ENCODE measurements at places on chromosomes 7 and 10.

DNA sequence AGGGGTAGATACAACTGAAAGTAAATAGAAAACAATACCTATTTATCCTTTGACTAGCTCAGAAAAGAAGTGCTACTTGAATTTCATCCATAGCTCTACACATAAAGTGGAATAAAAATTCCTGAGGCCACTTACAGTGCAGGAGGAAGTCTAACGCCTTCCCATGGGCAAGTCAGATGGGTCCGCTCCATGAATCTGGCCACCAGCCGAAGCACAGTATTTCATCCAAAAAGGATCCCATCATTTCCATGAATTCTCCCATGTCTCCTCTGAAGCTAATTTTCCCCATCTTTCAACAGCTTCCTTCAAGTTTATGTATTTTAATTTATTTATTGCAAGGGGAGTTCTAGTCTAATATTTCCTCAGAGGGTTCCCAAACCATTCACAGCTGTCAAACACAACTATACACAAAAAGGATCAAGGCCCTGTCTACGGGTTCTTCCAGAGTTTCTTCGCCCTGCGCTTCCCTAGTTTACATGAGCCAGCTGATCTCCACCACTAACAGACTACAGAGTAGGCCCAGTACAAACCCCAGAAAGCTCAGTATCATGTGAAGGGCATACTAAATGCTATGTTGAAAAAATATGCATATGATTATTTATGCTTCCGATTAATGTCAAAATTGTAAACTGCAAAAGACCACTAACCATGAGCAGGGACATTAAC, 184.7 kb downstream of the DOCK4 start:
- DNase-seq: no peak

- no peak for DNase-seq
These were observed 946.8 kb upstream of the POT1 start for GRCh38 chr7:125876431-125876830.

GRCh38 chr10:34249634-34250033, 565.5 kb downstream of the PARD3 start:
- no peak for DNase-seq

DNA sequence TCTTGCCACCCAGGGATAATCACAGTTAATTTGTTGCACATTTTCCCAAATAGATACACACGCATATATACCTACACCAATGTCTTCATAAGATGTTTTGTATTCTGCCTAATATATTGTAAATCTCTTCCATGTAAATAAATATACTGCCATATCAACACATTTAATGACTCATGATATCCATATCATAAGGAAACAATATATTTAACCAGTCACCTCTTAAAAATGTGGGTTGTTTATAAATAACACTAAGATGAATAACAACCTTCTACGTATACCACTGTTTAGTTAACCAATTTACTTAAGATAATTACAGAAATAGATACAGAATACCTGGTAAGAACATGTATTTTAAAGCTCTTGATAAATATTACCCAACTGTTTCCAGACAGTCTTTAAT, 38.2 kb downstream of the ELAPOR2 start:
- no peak for DNase-seq

GRCh38 chr7:80900583-80901576, 18.0 kb downstream of the SEMA3C start:
- no peak for DNase-seq

DNA sequence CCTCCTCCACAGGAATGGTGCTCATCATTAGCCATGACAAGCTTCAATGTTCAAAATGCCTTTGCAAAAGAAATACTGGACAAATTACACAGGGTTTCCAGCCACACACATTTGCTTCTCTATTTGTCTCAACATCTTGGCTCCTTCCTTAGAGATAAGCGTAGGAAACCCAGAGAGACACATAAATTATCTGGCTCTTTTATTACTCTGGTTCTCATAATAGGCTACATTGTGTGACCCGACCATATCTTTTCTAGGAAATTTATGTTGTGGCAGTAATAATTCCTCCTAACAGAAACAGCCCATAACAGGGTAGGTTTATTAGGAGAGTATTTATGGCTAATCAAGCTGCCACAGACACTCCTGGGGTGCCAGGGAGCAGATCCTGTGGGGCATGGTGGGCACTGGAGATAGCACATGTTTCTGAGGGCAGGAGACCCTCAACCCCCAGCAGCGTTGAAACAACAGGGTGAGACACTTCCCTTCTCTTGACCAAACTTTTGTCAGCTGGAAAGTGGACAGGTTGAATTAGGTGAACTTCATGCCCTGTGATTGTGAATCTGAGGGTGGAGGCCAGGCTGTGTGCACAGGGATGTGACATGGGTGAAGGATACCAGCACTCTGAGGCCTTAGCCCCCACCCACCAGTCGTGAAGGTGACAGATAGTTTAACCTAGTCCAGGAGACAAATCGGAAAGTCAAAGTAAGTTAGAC, 295.9 kb upstream of the ZNF32 start:
- DNase-seq: peak; percentile 76

DNA sequence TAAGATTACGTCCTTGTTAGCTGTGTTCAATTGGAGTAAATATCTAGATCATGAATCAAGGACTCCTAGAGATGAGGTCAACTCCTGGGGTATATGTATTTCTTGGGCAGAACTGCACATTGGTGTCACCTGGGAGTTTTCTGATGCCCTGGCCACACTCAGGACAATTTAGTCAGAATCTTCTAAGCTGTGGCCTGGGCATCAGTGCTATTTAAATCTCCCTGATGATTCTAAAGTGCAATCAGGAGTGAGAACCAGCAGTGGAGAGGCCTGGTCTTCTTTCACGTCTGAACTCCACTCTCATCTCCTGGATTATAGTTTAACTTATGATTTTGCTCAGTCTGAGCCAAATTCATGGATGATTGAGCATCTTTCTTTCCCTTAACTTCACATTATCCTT, 218.0 kb downstream of the BMPER start:
- DNase-seq: no peak

- no peak for DNase-seq
These were observed 13.6 kb upstream of the MYL7 start for GRCh38 chr7:44154703-44155102.

- no peak for DNase-seq
These were observed 1.8 kb downstream of the CYP3A43 start for GRCh38 chr7:99829524-99830160.

DNA sequence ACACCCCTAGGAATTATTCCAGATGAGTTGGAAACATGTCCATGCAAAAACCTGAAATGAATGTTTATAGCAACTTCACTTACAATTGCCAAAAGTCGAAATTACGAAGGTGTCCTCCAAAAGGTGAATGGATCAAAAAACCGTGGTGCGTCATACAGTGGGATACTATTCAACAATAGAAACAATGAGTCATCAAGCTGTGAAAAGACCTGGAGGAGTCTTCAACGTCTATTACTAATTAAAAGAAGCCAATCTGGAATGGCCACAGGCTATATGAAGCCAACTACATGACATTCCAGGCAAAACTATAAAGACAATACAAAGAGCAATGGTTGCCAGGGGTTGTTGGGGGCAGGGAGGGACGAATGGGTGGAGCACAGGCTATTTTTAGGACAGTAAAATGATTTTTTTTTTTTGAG, 12.6 kb upstream of the PPP2R2D start:
- no peak for DNase-seq

- DNase-seq: no peak
These were observed 5.5 kb upstream of the CPXM2 start for GRCh38 chr10:123897146-123897545.

DNA sequence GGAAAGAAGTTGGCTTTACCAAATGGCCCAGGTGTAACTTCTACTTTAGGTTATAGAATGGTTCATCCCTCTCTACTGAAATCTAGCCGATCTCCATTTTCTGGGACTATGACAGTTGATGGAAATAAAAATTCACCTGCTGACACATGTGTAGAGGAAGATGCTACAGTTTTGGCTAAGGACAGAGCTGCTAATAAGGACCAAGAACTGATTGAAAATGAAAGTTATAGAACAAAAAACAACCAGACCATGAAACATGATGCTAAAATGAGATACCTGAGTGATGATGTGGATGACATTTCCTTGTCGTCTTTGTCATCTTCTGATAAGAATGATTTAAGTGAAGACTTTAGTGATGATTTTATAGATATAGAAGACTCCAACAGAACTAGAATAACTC, 43.6 kb downstream of the CCSER2 start:
- DNase-seq: no peak

- DNase-seq: no peak
These were observed 33.2 kb downstream of the FRMPD2 start for GRCh38 chr10:48241332-48241731.

DNA sequence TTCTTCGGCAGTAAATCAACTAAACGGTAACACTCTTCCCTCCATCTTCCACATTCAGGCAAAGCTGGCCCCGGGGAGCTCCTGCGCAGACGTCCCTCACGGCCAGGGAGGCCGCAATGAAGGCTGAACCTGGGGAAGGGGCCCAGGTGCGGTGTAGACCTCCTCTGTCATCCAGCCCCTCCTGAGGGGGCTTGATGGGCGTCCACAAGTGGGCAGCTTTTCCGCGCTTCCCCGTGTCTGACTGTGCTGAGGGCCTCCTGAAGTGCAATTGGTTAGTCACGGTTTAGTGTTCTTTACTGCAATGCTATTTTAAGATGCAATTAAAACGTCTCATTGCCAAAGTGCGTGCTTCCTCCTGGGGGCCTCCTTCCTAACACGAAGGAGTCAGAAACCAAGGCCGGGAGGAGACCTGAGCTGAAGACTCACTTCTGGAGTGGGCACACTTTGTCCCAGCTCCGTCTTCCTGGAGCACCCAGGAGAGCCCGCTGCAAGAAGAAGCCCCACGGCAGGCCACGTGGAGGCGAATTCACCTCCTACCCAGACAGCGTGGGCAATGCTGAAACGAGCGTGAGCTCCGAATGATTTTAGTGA, 173.3 kb downstream of the ELFN1 start:
- DNase-seq: no peak

GRCh38 chr10:25455980-25456567, 281.3 kb downstream of the GPR158 start:
- no peak for DNase-seq

- no peak for DNase-seq
These were observed 184.6 kb downstream of the ST7 start for GRCh38 chr7:117137868-117138267.

GRCh38 chr10:22629126-22629525, 85.3 kb downstream of the PIP4K2A start:
- no peak for DNase-seq

- DNase-seq: no peak
These were observed 36.4 kb upstream of the HERPUD2 start for GRCh38 chr7:35731349-35731748.

DNA sequence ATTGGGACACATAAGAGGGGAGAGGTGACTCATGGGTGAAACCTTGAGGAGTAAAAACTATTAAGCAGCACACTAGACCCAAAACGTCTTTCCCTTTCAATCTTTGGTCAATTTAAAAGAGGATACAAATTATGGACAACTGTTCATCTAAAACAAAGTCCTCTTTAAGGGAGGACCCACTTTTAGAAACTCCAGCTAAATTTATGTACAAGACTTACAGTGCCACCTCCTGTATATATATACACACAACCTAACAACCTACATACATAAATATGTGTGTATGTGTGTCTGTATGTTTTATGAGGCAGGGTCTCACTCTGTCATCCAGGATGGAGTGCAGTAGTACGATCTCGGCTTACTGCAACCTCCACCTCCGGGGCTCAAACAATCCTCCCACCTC, 18.1 kb upstream of the ZC3HAV1 start:
- DNase-seq: peak; percentile 68

DNA sequence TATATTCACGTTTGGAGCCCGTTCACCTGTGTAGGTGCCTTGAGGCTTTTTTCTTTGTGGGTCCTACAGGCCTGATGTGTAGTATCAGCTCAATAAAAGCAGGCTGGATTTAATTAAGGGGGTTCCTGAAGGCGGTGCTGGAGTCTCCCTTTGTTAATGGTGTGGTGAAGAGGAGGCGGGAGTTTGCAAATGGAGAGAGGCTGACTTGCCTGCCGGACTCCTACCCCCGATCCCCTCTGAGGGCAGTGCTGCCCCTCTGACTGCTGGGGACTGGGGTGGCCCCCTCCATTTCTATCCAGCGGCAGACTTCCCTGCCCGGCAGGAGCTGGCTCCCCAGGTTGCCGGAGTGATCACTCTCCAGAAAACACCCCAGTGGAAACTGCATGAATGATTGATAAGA, 45.1 kb downstream of the ZMIZ1 start:
- DNase-seq: no peak

GRCh38 chr10:44673245-44673983, 237.7 kb upstream of the TMEM72 start:
- no peak for DNase-seq

DNA sequence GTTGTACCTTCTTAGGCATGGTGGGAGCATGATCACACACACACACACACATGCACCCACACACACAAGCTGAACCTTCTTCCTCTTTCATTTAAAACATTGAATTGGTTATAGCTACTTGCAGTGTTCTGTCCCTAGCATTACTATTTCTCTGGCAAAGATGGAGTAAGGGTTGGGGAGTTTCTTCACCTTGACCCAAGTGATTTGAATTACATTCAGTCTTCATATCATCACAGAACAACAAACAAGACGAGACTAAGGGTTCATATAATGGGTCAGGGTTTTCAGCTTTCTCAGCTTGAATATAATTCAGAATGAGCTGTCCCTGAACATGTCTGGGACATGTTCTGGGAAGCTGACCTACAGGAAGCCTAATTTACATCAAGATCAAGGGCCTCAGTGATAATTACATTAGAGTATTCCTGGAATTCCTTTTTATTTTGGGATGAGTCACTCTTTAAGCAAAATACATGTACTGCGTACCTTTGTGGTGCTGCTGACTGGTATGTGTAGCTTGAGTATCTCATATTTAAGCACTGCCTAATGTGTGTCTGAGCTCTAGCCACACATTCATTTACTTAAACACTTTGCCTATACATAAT, 213.5 kb upstream of the TMEM229A start:
- DNase-seq: no peak

- peak; percentile 78 for DNase-seq
These were observed 8.2 kb downstream of the LFNG start for GRCh38 chr7:2527505-2528467.

GRCh38 chr10:416091-416515, 273.4 kb downstream of the DIP2C start:
- no peak for DNase-seq

DNA sequence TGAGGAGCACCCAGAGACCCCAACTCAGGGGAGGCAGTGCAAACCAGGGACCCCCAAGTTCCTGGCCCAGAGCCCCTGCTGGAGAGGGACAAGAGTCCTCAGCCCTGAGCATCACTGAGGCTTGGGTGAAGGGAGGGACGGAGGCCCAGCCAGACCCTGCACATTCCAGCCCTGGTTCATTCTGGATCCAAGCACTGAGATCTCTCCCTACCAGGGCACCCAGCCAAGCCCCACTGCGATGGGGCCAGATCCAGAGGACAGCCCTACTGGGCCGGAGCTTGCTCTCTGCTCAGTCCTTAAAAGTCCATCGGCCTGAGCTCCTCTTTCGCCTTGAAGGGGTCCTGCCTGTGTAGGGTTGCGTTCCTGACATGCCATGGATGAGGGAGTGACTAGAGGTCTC, 40.5 kb upstream of the RABGEF1 start:
- no peak for DNase-seq

- DNase-seq: peak; percentile 11
These were observed 57.9 kb downstream of the ZNF22 start for GRCh38 chr10:45058580-45058979.

GRCh38 chr7:157352516-157352915, 15.7 kb downstream of the DNAJB6 start:
- DNase-seq: peak; percentile 43

GRCh38 chr7:8384901-8385300, 48.5 kb upstream of the NXPH1 start:
- peak; percentile 4 for DNase-seq

GRCh38 chr7:94394437-94395140, at the start of gene COL1A2:
TSS of gene COL1A2 (plus strand) at chr7:94394895. CDS start at chr7:94395032, 137 bp downstream.
- DNase-seq: peak; percentile 7

Measured in hematopoietic multipotent progenitor cell treated with erythropoietin and hydrocortisone succinate and interleukin-3 and kit ligand, for 4 days (in vitro differentiated cells).